HFFc6 (cell line): ENCODE measurements at places on chromosomes 13 and 19. TPM values are rescaled to one million over a fixed set of nuclear protein-coding genes. Genes with fewer than 3 reads are reported as not detected.
A peak's percentile ranks its signal among the peaks of the same experiment; 100 is the strongest.

GRCh38 chr19:22832031-22832762 lies at the start of gene ZNF723:
ZNF723 (plus strand) TSS chr19:22832291; CDS start chr19:22832380, 89 bp downstream.
- DNase-seq: no peak

- no peak for DNase-seq
These were observed 15.7 kb downstream of the PNPLA6 start for GRCh38 chr19:7550987-7551761.

- DNase-seq: peak; percentile 21
These were observed 126.6 kb upstream of the UFM1 start for GRCh38 chr13:38223089-38223488.

The ZNF813 gene
- total RNA-seq: 1.8 to 3.7 TPM (median 2.7 TPM) in 3 replicates

DNA sequence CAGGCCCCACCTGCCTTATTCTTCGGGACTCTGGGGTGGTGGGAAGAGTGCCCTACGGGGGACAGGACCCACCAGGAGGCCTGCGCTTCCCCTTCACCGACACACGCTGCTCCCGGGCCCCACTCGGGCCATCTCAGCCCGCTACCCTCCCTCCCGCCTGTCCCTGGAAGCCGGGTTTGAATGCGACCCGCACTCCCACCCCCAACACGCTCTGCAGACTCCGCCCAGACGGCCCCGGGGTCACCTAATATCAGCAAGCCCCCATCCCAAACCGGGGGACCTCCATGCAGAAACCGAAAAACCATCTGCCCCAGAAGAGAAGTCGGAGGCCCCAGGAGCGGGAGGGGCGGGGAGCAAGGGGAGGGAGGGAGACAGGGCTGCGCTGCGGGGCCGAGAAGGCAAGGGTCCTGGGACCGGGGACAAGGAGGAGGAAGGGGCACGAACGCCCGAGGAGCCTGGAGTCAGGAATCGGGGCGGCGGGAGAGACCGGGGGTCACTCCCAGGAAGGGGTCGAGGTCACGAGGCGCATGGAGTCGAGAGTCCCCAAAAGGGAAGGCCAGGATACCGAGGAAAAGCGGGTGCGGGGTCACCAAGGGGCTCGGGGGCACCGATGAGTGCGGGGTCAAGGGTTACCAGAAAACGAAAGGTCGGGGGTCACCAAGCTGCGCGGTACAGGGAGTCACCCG lies 766 bp downstream of the SBNO2 start:
- DNase-seq: no peak

DNA sequence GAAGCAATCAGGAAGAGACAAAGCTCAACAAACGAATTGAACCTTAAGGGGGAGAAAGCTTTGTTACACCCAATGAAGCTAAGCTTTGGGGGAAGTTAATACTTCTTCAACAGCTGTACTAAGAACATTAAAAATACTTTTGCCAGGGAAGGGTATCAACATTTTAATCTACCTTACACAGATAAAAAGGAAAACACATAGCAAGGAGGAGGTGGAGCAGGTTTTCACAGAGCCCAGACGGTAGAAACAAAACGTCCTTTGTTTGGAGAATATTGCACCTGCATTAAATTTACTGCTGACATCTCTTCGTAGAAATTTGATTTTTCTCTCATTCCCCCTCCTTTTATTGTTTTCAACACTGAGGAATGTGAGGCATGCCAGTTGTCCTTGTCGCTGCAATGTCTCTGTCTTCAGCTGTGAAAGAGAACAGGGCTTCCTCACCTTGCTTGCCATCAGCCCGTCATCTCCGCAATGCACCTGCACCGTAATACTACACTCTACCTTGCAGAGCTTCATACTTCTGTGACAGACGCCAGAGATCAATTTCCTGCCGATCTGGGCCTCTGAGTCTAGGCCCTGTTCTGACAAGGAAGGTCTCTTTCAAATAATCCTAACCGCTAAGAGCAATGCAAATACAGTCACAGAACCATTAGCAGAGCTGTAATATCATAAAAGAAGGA lies 270.8 kb downstream of the SPRY2 start:
- no peak for DNase-seq

GRCh38 chr19:34832581-34833112 lies 59.6 kb upstream of the ZNF599 start:
- no peak for DNase-seq

The LPAR2 gene
- 1.9 to 3.3 TPM (median 2.8 TPM) in 3 replicates for total RNA-seq

DNA sequence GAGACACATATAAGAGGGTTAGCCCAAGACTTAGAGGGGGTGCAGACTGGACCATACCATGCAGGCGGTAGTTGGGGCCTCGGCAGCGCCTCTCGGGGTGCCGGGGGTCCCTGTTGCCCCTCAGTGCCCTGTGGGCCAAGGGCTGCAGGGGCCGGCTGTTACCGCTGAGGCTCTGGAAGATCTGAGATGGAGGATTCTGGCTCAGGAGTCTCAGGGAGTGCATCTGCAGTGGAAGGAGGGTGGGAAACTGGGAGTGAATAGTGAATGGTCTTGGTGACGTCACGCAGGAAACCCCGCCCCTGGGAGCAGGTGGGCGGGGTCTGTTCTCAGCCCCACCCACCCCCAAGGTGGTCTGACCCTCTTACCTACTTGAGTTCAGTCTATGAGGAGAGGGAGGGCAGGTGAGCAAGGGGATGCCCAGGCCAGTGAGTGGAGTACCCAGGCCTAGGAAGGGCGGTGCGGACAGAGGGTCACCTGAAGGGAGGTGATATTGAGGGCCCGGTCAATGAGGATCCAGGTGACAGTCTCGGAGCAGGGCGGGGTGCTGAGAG lies 1.7 kb upstream of the DBP start:
- no peak for DNase-seq
